HEK293T (cell line): ENCODE measurements at places on chromosomes 6 and 20.

DNA sequence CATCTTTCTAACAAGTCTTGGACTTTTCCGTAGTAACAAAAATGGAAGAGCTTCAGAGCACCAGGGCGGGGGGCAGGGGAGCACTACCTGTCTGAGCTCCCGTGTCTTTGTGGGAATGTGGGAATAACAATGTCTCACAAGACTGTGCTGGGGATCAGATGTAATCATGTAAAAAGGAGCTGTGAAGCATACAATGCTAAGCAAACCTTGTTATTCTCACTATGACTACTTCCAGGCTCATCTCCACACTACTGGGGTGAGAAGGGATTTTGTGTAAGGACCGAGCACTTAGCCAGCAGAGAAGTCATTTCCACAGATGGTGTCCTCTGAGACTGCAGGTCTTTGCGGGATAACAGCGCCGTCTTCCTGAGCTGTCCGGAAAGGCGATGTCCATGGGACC, 27.1 kb downstream of the PRR18 start:
- DNase-seq = no peak

DNA sequence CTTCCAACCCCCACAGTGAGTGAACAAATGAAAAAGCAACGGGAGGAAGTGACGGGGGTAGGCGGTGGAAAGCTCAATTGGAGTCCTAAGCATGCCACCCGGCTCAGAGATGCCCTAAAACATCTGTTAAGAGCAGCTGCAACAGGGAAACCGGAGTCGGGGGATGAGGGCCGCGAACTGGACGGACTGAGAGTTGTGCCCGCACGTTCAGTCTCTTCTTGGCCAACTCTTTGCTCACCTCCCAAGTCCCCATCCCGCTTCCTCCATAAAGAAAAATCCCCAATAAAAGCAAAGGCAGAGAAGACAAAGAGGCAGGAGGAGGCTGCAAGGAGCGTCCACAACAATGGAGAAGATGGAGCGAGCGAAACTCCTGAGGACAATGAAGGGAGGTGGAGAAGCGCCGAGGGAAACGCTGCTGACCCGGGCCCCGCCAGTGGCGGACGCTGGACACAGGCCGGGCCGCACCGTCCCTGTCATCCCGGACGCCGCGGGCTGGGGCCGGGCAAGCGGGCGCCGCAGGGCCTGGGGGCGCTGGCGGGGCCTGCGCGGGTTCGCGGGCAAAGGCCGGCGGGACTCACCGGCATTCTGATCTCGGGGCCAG, 600 bp downstream of the SEC63 start:
- DNase-seq = no peak

- no peak for DNase-seq
Measured at GRCh38 chr6:29236634-29237033, 64.9 kb upstream of the OR14J1 start.

DNA sequence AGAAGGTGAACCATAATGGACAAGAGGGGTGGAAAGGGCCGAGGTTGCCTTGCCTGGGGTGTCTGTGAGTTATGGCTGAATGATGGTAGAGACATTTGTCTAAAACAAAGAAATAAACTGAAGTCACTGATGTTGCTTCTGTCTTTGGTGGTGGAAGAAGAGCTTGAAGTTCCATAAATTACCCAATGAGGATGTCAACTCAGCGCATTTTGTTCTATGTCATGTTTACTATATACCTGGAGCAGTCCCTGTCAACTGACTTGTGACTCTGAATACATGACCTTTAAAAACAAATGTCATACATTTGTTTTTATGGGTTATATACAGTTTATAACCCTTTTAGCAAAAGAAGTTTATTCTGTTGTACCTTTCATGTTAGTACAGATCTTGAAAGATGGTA, 2.0 kb downstream of the EFHC1 start:
- DNase-seq = no peak

- DNase-seq = no peak
Measured at GRCh38 chr6:157967020-157967419, 14.6 kb upstream of the SYNJ2 start.
